Right ventricle myocardium inferior (tissue), 1 donor: ENCODE measurements at places on chromosomes 7 and 10. TPM values are rescaled to one million over a fixed set of nuclear protein-coding genes. Genes with fewer than 3 reads are reported as not detected.

PLPP4 gene
- not detected for total RNA-seq

PHKG1 gene
- 31.2 TPM for total RNA-seq

ITIH5 gene
- total RNA-seq: 10.3 TPM

PNLIP gene
- not detected for total RNA-seq

ACTL6B gene
- total RNA-seq: not detected

SEMA3E gene
- total RNA-seq: 0.24 TPM

MSMB gene
- total RNA-seq: not detected

CYP2C8 gene
- not detected for total RNA-seq

MRC1 gene
- 38.3 TPM for total RNA-seq

DRGX gene
- total RNA-seq: not detected

SLC26A4 gene
- 0.27 TPM for total RNA-seq

CHAT gene
- total RNA-seq: not detected

ZCWPW1 gene
- total RNA-seq: 4.4 TPM

SHLD2 gene
- total RNA-seq: 13.5 TPM

HACD1 gene
- 157 TPM for total RNA-seq

LOXL4 gene
- 0.54 TPM for total RNA-seq

NACAD gene
- 6.0 TPM for total RNA-seq

DENND11 gene
- 9.1 TPM for total RNA-seq

CD36 gene
- 1,230 TPM for total RNA-seq

ZNF22 gene
- 13.7 TPM for total RNA-seq

WNT8B gene
- total RNA-seq: not detected

HPS6 gene
- 11.0 TPM for total RNA-seq
